ENCODE measurements at places on chromosomes 1 and 21. TPM values are rescaled to one million over a fixed set of nuclear protein-coding genes. Genes with fewer than 3 reads are reported as not detected.
A peak's percentile ranks its signal among the peaks of the same experiment; 100 is the strongest.

DNA sequence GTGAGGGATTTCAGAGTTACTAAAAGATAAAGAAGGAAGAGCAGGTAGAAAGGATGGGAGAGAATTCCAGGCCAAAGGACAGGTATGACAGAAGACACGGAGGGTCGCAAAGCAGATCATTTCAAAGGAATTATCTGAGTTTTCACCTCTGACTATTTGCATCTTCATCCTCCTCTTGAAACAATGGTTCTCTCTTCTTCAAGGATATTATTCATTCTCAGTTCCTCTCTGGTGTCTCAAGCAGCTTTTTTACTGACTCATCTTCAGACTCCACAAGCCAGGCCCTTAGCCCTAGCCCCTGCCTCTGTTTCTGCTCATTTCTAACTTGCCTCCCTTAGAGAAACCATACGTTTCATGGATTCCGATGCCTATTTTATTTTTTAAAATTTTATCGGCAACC lies 15.0 kb downstream of the DDX59 start:
- DNase-seq: no peak

GRCh38 chr1:100459358-100460114 lies 78.4 kb upstream of the GPR88 start:
- DNase-seq: peak; percentile 52

DNA sequence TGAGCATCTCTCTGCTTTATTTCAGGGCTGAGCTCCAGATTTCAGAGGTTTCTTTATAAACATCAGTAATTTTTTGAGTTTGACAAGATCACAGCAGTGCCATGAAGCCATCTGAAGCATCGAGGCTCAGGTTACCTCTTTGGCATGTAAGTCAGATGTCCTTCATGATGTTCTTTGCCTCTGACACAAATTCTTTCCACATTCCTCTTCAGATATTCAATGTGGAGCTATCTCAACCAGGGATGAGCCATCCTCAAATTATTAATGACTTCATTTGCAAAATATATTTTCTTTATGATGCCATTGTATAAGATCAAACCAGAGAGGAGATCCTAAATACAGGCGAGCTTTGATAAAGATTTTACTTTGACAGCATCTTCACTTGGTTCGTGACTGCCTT lies 256.7 kb downstream of the COL11A1 start:
- no peak for DNase-seq

GRCh38 chr21:25371841-25372425 lies 235.3 kb downstream of the MRPL39 start:
- no peak for DNase-seq

- no peak for DNase-seq
Observed at GRCh38 chr1:47563201-47563600, 125.4 kb downstream of the FOXD2 start.

- no peak for DNase-seq
Observed at GRCh38 chr1:85608851-85609250, 28.3 kb downstream of the CCN1 start.

Gene KDM1A
- 66.4 TPM for total RNA-seq

Gene G0S2
- total RNA-seq: 4.0 TPM

Gene TLR5
- 17.3 TPM for total RNA-seq

Gene ERI3
- total RNA-seq: 71.4 TPM

Data from Calu3 (cell line).